ENCODE measurements at places on chromosomes 13 and 19. TPM values are rescaled to one million over a fixed set of nuclear protein-coding genes. Genes with fewer than 3 reads are reported as not detected.

IZUMO2 gene
- not detected for polyA plus RNA-seq

ICAM5 gene
- polyA plus RNA-seq: 0.24 TPM

ZNF132 gene
- 5.5 TPM for polyA plus RNA-seq

POLR2E gene
- polyA plus RNA-seq: 95.7 TPM

DAND5 gene
- polyA plus RNA-seq: 0.18 TPM

ZNF587 gene
- polyA plus RNA-seq: 10.3 TPM

APC2 gene
- polyA plus RNA-seq: 0.71 TPM

CYP2F1 gene
- not detected for polyA plus RNA-seq

C19orf67 gene
- not detected for polyA plus RNA-seq

ADGRE3 gene
- polyA plus RNA-seq: not detected

TNNI3 gene
- polyA plus RNA-seq: 4.5 TPM

FXYD1 gene
- polyA plus RNA-seq: 228 TPM

All from muscle of back (tissue), 13 donors.